Bronchial smooth muscle cell (primary cell): ENCODE measurements at places on chromosomes 1 and 21. TPM values are rescaled to one million over a fixed set of nuclear protein-coding genes. Genes with fewer than 3 reads are reported as not detected.

AMY1C gene
- total RNA-seq: not detected in 2 replicates

CTSS gene
- 4.0 and 9.0 TPM in 2 replicates for total RNA-seq

SYCP1 gene
- total RNA-seq: not detected in 2 replicates

LCE1C gene
- total RNA-seq: not detected in 2 replicates

MYOM3 gene
- total RNA-seq: under 0.01 TPM in 1 of 2 replicates, not detected in the other

AGMAT gene
- total RNA-seq: 0.26 and 0.79 TPM in 2 replicates

RGS8 gene
- total RNA-seq: under 0.01 and 0.09 TPM in 2 replicates

PSRC1 gene
- 1.9 and 3.8 TPM in 2 replicates for total RNA-seq

E2F2 gene
- total RNA-seq: under 0.01 TPM in 1 of 2 replicates, not detected in the other

RNF186 gene
- total RNA-seq: not detected in 2 replicates

NR5A2 gene
- total RNA-seq: under 0.01 TPM in 1 of 2 replicates, not detected in the other

S100A10 gene
- 103 and 186 TPM in 2 replicates for total RNA-seq

PCAT6 gene
- total RNA-seq: 0.16 TPM in 1 of 2 replicates, not detected in the other

DENND2C gene
- 1.5 and 3.0 TPM in 2 replicates for total RNA-seq

ALX3 gene
- total RNA-seq: not detected in 2 replicates

SLFNL1 gene
- 0.32 and 0.60 TPM in 2 replicates for total RNA-seq

A3GALT2 gene
- total RNA-seq: not detected in 2 replicates

CFAP107 gene
- not detected in 2 replicates for total RNA-seq

PLA2G2A gene
- total RNA-seq: not detected in 2 replicates

IGSF9 gene
- 0.09 TPM in 1 of 2 replicates, not detected in the other for total RNA-seq

HAPLN2 gene
- total RNA-seq: 0.16 TPM in 1 of 2 replicates, not detected in the other

LCE2A gene
- not detected in 2 replicates for total RNA-seq

KIF21B gene
- total RNA-seq: 0.09 TPM in 1 of 2 replicates, not detected in the other

ELAPOR1 gene
- total RNA-seq: 0.43 and 0.95 TPM in 2 replicates

SELL gene
- 0.09 and 0.16 TPM in 2 replicates for total RNA-seq

RGS1 gene
- total RNA-seq: not detected in 2 replicates

NDUFS5 gene
- 860 and 897 TPM in 2 replicates for total RNA-seq

PLA2G4A gene
- total RNA-seq: 17.7 and 32.4 TPM in 2 replicates

CYP4X1 gene
- not detected in 2 replicates for total RNA-seq

KIFAP3 gene
- 29.3 and 33.8 TPM in 2 replicates for total RNA-seq

APCS gene
- not detected in 2 replicates for total RNA-seq

TENT5C gene
- total RNA-seq: 0.32 and 1.4 TPM in 2 replicates

AMPD1 gene
- not detected in 2 replicates for total RNA-seq

ASPM gene
- 1.1 and 5.4 TPM in 2 replicates for total RNA-seq

LCA5L gene
- total RNA-seq: 0.32 and 0.52 TPM in 2 replicates

LCE2C gene
- not detected in 2 replicates for total RNA-seq

CD34 gene
- total RNA-seq: 0.16 and 0.34 TPM in 2 replicates

RGSL1 gene
- 0.32 TPM in 1 of 2 replicates, not detected in the other for total RNA-seq

ALG6 gene
- total RNA-seq: 8.4 and 13.9 TPM in 2 replicates

TLR5 gene
- under 0.01 TPM in 1 of 2 replicates, not detected in the other for total RNA-seq

LIN28A gene
- total RNA-seq: under 0.01 TPM in 1 of 2 replicates, not detected in the other

PLA2G2D gene
- total RNA-seq: not detected in 2 replicates

ERO1B gene
- 0.63 and 1.0 TPM in 2 replicates for total RNA-seq

SWT1 gene
- total RNA-seq: 4.9 and 6.6 TPM in 2 replicates

CDC73 gene
- total RNA-seq: 15.3 and 18.6 TPM in 2 replicates

SH2D2A gene
- 0.32 TPM in 1 of 2 replicates, not detected in the other for total RNA-seq

RO60 gene
- total RNA-seq: 87.8 and 94.3 TPM in 2 replicates

PLEKHN1 gene
- total RNA-seq: 0.09 and 0.63 TPM in 2 replicates

HCRTR1 gene
- not detected in 2 replicates for total RNA-seq

NOS1AP gene
- total RNA-seq: not detected in 2 replicates

FAM72C gene
- 0.09 and 0.16 TPM in 2 replicates for total RNA-seq

HIVEP3 gene
- 0.17 and 0.79 TPM in 2 replicates for total RNA-seq

PAQR7 gene
- 12.3 and 13.4 TPM in 2 replicates for total RNA-seq
